T follicular helper cell (primary cell): ENCODE measurements at places on chromosomes 6 and 20.

- no peak for DNase-seq
Observed at GRCh38 chr20:35604449-35604747, 11.2 kb upstream of the SPAG4 start.

- no peak for DNase-seq
Observed at GRCh38 chr20:18545566-18545965, 21.7 kb upstream of the SMIM26 start.

GRCh38 chr6:138647006-138647405, 126.6 kb upstream of the CCDC28A start:
- no peak for DNase-seq

DNA sequence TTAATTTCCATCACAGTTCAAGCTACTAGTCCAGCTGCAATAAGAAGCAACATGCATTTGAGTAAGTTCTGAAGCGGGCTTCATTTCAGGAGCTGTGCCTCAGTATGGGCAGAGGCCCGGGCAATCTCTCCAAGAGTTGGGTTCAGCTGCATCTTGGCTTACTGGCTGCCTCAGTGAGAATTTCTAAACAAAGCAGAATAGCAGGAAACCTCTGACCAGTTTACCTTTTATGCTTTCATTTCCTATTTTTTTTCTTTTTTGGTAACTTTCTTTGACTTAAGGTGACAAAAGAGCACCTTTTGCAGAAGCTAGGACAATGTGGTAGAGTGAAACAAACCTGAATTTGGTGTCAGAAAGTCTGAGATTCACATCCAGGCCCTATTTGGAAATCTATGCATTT, 51.0 kb upstream of the FBXO30 start:
- no peak for DNase-seq

- DNase-seq, result no peak
Observed at GRCh38 chr20:51461306-51461705, 81.2 kb downstream of the NFATC2 start.

DNA sequence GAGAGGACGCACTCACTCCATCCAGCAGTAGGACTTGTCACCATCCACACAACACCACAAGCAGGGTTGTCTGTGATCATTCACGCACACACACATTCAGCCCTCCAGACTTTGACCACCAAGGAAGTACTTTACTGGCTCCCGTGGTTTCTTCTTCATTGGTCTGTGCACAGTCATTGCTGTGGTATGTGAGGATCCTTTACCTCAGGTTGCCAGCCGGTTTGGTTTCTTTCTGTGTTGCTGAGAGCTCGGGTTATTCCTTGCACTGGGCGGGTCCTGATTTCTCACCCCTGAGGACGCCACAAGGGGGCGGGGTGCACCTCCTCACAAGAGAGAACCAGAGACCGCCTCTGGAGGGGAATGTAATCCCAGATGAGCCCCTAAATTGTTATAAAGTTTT, 11.2 kb downstream of the SLC35A1 start:
- DNase-seq, result no peak

GRCh38 chr20:35007891-35008290, 52.2 kb downstream of the MYH7B start:
- no peak for DNase-seq

DNA sequence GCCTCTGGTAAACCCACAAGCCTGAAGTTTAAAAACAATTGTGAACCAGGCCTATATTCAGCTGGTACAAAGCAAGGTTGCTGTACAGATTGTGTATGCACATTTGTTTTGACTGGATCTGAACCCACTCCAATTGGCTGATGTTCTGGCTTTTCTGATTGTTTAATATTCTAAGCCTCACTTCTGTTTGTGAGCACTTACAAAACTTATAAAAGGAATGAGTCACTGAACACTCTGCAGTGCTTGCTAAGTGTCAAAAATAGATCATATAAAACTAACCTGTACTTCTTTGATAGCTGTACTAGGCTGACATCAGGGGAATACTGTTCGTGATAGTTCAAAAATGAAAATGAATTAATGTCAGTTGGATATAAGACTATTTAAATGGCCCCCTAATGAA, 12.1 kb downstream of the COL21A1 start:
- DNase-seq, result no peak

DNA sequence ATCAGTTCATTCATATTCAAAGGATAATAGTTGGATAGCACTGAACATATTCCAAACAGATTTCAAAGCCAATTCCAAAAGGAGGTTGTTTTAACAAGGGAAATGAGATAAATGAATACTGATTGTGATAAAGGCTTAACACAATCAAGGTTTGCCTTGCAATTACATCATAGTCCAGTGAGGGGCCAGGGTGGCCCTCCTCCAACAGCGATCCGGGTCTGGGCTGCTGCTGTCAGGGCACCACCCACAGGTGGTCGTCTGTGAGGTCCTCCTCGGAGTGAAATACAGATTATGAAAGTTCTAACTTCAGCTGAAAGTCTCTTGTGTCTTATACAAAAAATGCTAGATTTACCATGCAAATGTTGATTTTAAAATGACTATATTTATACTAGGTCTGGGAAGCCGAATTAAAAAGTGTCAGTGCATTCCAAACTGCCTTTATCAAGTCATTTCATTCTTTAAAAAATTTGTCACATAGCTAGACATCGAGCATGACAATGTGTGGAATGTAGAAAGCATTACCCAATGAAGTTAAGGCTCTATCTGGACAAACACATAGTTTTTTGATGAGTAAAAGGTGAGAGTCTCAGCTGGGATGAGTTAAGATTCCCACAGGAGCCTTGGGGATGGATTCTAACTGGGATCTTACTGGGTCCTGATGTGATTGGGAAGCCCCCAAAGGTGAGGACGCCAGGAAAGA, 65.9 kb upstream of the SLC22A23 start:
- DNase-seq, result no peak

GRCh38 chr20:32067234-32067821, 15.3 kb downstream of the HCK start:
- no peak for DNase-seq

DNA sequence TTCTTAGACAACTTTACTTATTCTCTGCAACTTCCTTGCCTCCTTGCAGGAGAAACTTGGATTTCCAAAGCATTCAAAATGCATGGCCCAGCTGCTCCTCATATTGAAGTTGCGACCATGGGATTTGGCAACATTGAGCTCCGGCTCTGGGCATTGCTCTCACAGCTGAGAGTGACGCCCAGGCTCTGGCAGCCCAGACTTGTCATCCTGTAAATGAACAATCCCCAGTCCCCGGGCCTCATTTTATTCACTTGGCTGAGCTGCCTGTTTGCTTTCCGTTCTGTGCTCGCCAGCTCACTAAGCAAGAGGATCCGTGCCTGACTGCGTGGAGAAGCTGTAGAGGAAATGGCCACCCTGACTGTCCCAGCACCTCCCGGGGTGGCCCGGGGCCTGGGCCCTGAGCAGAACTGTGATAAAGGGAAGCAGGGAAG, 119.5 kb upstream of the CD93 start:
- DNase-seq, result no peak

DNA sequence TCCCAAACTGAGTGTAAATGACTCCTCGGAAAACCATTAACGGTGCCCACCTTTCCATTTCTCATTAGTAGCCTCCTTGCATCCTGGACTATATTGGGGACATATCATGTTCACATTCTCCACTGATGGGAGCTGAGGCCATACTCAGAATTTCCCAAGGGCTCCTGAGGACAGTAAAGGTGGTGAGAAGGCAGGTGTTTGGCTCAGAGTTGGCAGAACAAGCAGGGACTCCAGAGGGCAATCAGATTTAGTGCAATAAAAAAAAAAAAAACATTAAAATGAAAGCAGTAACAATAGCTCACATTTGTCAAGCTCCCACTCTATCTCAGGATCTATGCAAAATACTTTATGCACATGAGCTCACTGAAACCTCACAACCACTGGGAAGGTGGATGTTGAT, 401.4 kb downstream of the MAFB start:
- no peak for DNase-seq

GRCh38 chr6:147905711-147906110, 397.2 kb downstream of the SAMD5 start:
- DNase-seq, result no peak

GRCh38 chr6:141261672-141262060, 871.1 kb upstream of the GJE1 start:
- no peak for DNase-seq

- no peak for DNase-seq
Observed at GRCh38 chr20:34074101-34074760, 37.8 kb downstream of the EIF2S2 start.

DNA sequence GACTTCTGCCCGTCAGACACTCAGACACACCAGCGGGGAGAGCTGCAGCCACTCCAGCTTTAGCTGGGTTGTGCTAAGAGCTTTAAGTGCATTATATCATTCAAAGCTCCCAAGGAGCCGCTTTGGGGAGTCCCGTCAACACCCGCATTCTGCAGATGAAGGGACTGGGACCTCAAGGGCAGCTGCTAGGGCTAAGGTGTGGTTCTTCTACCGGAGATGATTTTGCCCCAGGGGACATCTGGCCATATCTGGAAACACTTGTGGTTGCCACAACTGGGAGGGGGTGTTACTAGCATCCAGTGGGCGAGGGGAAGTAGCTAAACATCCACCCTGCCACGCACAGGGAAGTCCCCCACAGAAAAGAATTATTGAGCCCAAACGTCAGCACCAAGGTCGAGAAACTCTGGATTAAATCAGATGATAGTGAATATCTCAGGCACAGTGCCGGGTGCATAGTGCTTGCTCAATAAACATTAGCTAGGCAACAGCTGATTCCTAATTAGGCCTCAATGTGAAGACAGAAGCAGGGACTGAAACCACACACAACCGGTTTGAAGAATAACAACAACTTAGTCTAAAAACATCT, 29.6 kb downstream of the PMEPA1 start:
- no peak for DNase-seq

- DNase-seq, result no peak
Observed at GRCh38 chr6:55853008-55854001, 22.1 kb downstream of the BMP5 start.

- no peak for DNase-seq
Observed at GRCh38 chr20:37529968-37530600, 2.4 kb upstream of the BLCAP start.

DNA sequence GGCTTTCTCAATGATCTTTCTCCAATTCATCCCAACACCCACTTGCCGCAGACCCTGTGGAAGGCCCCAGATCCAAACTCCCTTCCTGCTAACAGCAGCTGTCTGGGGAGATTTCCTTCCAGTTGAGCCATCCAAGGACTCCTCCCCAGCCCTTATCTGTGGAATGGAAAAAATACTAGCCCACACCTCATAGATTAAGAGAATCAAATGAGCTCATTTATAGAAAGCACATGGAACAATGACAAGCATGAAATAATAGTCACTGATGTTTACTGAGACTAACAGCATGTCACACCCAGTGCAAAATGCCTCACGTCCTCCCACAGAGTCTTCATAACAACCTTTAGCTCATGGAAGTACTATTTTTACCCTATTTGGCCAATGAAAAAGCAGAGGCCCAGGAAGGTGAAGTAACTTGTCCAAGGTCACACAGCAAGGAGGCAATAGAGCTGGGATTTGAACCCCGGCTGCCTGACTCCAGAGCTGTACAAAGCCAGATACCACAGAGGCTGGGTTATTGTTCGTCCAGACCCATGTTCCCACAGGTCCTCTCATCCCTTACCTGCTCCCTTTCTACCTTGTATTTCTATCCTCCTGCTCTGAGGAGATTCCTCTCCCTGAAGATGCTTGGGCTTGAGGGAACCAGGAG, 23.4 kb upstream of the PTGIS start:
- DNase-seq, result no peak

DNA sequence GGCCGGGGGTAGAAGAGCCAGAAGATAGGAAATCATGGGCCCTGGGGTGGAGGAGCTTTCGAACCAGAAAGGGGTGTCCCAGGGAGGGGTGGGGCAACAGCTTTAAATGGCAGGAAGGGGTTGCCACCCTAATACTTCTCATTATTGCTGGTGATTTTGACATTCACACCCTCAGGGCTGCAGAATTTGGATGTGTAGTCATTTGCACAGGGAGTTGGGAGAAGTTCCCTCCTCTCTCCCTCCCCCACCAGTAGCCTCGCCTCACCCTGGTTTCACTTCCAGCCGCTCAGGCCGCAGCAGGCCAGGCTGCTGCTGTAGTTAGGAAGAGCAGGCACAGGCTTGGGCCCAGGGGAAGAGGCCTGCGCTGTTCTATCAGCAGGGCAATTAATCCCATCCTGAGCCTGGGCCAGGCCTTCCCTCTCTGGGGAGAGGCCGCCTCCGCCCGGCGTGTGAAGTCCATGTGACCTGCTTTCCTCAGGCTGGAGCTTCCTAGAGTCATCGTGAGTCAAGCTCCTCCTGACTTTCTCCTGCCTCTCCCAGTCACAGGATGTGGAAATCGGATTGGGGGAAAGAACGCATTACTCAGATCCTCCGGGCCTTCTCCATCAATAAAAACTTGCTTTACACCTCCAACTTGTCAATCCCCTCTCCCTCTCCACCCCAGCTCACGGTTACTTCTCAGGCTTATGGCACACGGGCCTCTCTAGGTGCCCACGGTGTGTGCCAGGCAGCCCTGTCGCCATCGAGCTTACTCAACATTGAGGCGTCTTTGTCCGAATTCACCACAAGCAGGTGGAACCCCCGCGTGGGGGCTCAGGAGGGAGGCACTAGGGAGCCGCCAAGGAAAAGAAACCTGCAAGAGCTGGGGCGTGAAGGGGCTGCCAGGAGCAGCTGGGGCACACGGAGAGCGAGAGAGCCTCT, 7.8 kb downstream of the ADTRP start:
- no peak for DNase-seq

DNA sequence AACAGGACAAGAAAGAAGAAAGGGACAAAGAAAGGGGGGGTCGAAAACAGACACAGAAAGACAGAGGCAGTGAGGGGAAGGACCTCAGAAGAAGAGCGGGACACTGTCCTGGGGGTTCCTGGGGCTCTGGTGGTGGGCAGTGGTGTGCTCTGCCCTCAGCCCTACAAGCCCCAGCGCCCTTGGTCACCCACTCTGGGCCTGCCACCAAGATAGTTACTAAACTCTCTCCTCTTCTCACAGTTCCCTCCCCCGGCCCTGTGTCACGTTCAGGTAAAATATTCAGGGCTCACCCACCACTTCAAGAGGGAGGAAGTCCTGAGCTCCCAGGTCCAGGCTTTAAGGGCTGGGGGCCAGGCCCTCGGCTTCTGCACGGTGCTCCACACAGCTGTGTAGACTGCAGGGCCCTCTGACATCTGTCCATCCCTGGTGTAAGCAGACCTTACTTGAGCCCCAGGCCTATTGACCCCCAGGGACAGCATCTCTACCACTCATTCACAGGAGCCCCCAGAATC, 87.4 kb downstream of the MRPL14 start:
- no peak for DNase-seq

GRCh38 chr6:95994151-95994550, 21.6 kb upstream of the FUT9 start:
- no peak for DNase-seq

- DNase-seq, result no peak
Observed at GRCh38 chr6:34272013-34272926, 23.5 kb upstream of the SMIM29 start.
